GM23248 (cell line): ENCODE measurements at places on chromosomes 3 and 15. TPM values are rescaled to one million over a fixed set of nuclear protein-coding genes. Genes with fewer than 3 reads are reported as not detected.

The PLAAT1 gene
- total RNA-seq = not detected in 2 replicates

The MOBP gene
- total RNA-seq = not detected in 2 replicates

The SNTN gene
- total RNA-seq = not detected in 2 replicates

The IL16 gene
- total RNA-seq = under 0.01 and 0.32 TPM in 2 replicates

The GOLGA6D gene
- total RNA-seq = not detected in 2 replicates

GRCh38 chr15:69194854-69195253 lies 34.4 kb downstream of the GLCE start:
- DNase-seq = peak; percentile 4

- no peak for DNase-seq
Measured at GRCh38 chr15:42121682-42122081, 27.3 kb upstream of the PLA2G4D start.

DNA sequence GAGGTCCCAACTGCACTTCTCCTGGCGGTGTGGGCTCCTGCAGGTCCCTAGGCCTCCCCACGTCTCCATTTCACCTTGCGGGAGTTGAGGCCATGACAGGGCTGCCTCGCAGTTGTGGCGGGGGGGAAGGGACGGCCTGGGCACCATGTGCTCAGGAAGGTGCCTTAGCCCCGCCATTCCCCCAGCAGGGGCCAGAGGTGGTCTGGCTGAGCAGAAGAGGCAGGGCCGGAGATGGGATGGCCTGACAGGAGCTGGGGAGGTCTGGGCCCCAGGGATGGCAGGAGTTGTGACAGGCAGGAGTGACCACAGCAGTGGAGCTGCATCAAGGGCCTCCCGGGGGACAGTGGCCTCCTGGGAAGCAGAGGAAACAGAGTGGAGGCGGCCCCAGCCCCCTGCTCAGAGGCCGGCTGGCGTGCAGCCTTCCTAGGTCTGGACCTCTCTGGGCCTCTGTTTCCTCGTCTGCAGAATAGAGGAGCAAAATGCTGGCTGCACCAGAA lies 18.7 kb upstream of the KLF15 start:
- no peak for DNase-seq

GRCh38 chr15:48177383-48177765 lies 721 bp downstream of the MYEF2 start:
- peak; percentile 68 for DNase-seq

GRCh38 chr3:45657853-45658252 lies 31.3 kb upstream of the SACM1L start:
- no peak for DNase-seq

GRCh38 chr3:55719508-55719907 lies 232.4 kb upstream of the WNT5A start:
- peak; percentile 20 for DNase-seq

- DNase-seq = no peak
Measured at GRCh38 chr15:69450968-69451695, 1.5 kb upstream of the RPLP1 start.

DNA sequence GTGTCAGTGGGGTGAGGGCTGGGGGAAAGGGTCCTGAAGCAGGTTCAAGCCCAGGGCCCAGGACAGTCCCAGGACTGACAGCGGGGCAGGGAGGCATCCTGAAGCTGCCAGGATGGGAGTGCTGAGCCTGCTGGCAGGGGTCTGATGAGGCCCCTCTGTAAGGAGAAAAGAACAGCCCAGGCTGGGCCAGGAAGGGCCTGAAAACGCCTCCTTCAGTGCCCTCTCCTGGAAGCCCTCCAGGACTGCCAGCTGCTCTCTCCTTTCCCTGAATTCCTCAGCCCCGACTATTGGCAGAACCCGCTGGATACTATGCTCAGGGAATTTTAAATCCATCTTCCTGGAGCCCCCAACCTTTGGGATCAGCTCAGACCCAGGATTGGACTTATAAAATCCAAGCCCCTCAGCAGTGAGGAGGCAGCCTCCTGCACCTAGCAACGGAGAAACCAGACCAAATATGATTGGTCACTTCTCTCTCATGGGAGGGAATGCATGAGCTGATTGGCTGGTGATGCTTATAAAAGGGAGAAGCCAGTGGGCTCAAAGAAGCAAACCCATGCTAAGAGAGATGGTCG lies 203.5 kb upstream of the LINGO1 start:
- DNase-seq = no peak

- DNase-seq = no peak
Measured at GRCh38 chr3:151183265-151183671, 19.7 kb downstream of the GPR171 start.

- peak; percentile 76 for DNase-seq
Measured at GRCh38 chr3:16140116-16140893, 34.2 kb upstream of the GALNT15 start.

GRCh38 chr3:177731644-177732268 lies 534.5 kb upstream of the TBL1XR1 start:
- DNase-seq = peak; percentile 66
